GM12864 (cell line): ENCODE measurements at places on chromosomes 5 and 9.

GRCh38 chr5:154406231-154406630 is 39.6 kb upstream of the SAP30L start:
- DNase-seq, result no peak

DNA sequence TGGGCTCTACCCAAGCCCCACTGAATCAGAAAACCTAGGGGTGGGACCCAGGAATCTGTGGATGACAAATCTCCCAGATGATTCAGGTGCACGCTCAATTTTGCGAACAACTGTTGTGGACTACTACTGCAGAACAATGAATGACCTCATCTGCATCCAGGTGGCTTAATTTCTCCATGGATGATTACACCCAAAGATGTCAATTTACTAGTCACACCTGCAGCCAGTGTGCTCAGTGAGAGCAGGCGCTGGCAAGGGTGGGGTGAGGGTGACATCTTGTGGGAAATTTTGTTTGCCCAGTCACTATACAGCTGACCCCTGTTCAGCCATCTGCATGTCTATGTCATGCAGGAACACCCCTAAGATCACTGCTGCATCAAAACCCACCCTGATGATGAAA is 118.2 kb downstream of the ENTREP1 start:
- no peak for DNase-seq

GRCh38 chr9:129919841-129920240 is 84.6 kb downstream of the USP20 start:
- no peak for DNase-seq

DNA sequence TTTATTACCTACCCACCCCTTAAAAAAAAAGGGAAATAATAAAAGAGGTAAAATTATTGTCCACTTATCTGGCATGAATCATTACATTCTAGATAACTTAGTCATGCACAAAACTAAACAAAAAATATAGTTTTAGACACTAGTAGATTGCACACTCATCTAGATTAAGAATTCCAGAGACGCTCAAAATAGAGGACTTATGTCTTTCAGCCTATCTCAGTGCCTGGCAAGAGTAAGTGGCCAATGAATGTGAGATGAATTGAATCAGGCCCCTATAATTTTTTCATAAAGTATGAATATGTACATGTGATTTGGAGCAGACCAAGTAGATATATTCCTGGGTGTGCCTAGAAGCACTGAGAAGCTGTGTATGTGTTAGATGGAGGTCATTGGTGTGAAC is 2.0 kb upstream of the RXFP3 start:
- DNase-seq, result no peak

DNA sequence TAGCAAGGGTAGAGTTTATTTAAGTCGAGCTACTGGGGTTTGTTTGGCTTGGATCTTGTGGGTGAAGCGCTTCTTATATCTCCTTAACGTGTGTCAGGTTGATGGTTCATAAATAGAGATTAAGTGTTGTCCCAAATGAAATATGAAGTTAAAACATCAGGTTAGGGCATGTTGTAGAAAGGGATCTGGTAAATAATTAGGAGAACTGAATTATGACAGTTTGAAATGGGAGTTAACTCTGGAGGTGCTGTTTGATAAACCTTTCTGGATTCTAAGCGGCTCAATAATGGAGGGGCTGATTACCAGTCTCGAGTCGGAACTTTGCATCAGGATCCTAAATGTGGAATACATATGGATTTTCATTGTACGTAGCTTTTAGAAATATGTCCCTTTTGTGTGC is 717.0 kb upstream of the WWC1 start:
- DNase-seq, result no peak

- peak; percentile 13 for DNase-seq
Observed at GRCh38 chr9:94554439-94555331, at the start of gene PCAT7. TSS of gene PCAT7 (plus strand) at chr9:94555083.

- DNase-seq, result no peak
Observed at GRCh38 chr9:131395157-131396098, 1.5 kb downstream of the PRRC2B start.

DNA sequence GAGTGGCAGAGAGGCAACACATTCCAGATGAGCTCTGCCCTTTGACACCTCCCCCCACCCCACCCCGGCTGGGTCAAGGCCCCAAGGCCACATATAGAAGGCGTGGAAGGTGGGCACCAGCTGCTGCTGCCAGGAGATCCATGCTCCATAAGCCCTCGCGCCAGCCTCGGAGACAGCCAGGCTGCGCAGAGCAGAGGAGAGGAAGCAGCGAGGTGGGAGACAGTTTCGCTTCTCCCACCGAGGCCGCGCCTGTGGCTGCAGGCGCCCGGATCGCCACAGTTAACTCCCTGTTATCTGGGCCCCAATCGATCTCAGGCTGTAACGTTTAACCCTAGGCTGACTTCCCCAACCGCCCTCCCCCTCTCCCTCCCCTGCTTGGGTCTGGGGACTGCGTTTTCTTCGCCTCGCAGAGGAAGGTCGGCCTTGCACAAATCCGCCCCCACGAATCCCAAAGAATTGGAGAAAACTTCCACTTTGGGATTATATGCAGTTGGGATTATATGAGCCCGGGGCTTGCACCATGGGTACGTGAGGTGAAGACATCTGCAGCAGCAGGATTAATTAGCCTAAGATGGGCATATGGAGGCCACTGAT is 1.1 kb upstream of the CXXC5 start:
- no peak for DNase-seq

DNA sequence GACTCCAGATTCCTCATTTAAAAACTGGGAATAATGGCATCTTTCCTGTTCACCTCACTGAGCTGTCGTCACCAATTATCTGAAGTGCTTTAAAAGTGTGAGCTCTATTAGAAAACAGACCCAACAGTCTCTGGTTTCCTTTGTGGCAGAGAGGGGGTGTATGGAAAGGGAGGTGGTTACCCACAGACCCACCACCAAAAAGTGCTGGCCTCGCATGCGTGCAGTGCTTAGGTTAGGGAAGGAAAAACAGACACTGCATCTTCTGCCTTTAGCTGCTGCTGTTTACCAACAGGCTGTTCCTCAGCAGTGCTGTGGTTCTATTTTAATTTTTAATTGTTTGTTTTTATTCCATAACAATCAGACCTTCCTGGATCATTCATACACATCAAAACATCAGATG is 249.6 kb downstream of the PIK3R1 start:
- no peak for DNase-seq

DNA sequence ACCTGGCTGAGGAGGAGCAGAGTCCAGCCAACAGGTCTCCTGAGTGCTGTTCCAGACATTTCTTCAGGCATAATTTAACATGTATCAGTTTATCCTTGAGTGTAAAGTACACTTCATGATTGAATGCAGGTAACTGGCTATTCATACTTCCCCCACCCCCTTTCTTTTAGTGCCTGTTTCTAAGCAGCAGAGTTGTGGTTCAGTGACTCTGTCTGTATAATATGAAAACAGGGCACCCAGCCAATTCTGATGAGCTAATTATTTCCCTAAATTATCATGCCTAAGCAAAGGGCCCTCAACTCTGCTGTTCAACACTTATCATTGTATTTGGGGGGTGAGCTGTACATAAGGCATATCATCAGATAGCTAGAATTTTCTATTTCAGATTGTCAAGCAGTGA is 51.9 kb upstream of the ZSWIM6 start:
- DNase-seq, result no peak

- DNase-seq, result no peak
Observed at GRCh38 chr5:128353441-128354107, 184.5 kb downstream of the FBN2 start.

DNA sequence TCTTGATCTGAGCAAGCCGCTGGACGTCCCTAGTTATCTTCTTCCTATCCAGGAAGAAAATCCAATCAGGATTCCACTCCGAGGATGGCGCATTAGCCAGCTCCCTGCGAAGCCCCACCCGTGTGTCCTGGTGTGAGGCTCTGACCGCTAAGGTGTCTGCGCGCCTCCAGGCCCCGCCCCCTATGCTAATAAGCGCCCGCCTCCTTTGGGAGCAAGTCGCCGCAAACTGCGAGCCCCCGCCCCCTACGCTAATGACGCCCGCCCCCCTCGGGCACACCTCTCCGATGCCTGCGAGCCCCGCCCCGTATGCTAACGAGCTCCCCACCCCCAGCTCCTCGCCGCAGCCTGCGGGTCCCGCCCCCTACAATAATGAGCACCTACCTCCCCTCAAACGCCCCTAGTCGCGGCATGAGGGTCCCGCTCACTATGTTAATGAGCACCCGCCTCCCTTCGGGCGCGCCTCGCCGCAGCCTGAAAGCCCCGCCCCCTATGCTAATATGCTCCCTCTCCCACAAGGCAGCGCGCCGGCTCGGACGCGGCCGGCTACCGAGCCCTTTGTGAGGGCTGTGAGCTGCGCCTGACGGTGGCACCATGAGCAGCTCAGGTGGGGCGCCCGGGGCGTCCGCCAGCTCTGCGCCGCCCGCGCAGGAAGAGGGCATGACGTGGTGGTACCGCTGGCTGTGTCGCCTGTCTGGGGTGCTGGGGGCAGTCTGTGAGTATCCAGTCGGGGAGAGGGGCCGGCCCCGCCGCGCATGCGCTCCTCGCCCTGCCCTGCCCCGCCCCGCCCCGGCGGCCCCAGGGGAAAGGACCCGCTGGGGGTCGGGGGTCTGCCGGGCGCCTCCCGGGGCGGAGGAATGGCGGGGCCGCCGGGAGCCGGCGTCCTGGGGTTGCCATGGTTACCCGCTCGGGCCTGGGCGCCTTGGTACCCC is at the start of gene CACFD1:
Gene CACFD1, plus strand, starts transcription at position 503 of the 929 bp plus-strand sequence. Its CDS starts 89 bp downstream, at position 592.
- DNase-seq, result peak; percentile 64

DNA sequence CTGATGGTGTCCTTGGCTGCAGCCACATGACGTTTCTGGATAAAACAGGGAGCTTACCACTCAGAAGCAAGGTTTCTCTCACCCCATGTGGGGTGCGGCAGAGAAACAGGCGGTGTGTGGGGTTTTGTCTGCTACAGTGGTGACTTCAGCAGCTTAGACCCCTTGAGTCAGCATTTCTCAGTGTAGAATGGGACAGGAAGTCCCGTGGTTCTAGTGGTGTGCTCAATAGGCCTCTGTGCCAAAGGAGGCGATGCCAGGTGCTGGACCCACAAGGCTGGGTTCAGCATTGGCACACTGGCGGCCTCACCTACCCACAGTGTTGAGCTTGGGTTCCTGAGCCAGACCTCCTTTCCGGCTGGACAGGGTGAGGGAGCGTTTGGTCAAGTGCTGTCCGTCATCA is 125.2 kb upstream of the SMIM23 start:
- DNase-seq, result no peak

GRCh38 chr5:6856653-6857052 is 143.4 kb downstream of the TENT4A start:
- no peak for DNase-seq

DNA sequence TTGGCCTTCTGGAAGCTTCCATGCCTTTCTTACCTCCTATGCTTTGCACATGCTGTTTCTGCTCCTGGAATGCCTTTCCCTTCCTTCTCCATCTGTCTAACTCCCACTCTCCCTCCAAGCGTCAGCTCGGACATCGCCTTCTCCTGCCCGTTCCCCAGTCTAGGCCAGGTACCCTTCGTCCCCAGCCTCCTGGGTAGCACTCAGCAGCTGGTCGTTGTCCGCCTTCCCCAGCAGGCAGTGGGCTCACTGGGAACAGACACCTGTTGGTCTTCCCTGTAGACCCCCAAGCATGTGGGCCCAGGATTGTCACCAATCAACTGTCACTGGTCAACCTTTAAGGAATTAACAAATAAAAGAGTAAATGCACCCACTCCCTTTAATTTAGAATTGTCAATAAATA is 202.2 kb downstream of the RGS3 start:
- no peak for DNase-seq

DNA sequence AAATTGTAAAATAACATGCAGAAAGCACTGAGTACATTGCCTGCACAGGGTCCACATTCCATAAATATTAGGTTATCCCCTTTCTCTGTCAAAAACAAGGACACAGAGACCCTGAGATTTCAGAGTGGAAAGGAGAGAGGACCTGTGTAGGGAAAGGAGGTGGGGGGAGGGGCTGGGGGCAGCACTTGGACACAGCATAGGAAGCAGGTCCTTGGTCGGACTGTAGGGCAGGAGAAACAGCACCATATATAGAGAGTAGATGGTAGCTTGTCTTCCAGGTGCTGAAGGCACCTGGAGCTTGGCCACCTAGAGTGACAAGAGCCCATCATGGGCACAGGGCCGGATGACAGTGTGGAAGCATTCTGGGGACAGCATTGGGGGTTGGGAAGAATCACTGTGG is 2.4 kb downstream of the TPM2 start:
- no peak for DNase-seq

DNA sequence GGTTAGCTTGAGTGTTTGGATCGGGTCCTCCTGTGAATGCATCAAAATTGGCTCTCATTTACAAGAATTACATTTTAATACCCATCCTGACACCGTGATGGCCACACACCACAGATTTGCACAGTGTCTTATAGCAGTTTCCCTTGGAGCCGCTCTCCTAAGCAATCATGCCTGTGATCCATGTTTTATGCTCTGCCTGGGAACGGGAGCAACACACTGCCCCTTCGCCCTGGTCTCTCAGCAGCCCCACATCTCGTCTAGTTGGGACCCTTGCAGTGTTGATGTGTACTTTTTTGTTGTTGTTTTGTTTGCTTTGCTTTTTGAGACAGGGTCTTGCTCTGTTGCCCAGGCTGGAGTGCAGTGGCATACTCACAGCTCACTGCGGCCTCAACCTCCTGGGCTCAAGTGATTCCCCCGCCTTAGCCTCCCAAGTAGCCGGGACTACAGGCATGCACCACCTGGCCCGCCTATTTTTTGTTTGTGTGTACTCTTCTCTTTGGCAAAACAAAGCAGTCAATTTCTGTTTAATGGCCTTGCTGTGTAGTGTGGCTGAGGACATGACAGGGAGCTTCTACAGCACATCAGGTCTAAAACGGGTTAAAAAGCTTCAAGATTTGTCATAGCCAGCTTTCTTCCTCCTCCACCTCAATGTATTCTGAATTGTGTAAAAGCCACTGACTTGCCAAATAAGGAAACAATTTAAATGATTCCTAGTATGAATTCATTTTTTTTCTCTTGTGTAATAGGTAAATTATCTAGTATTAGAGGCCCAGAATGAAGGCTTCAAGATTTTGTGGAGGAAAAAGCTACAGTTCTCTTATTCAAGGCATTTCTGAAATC is 101.6 kb upstream of the TBCA start:
- no peak for DNase-seq

- DNase-seq, result no peak
Observed at GRCh38 chr5:133861161-133861737, 107.2 kb downstream of the C5orf15 start.

- no peak for DNase-seq
Observed at GRCh38 chr5:146516151-146516475, at the start of gene GPR151. TSS of gene GPR151 (minus strand) at chr5:146516190. CDS start at chr5:146516113, 77 bp downstream.

- no peak for DNase-seq
Observed at GRCh38 chr5:22699319-22699718, 153.8 kb downstream of the CDH12 start.

- DNase-seq, result no peak
Observed at GRCh38 chr9:18707489-18708205, 233.7 kb downstream of the ADAMTSL1 start.

GRCh38 chr9:71781391-71781790 is 13.1 kb upstream of the CEMIP2 start:
- no peak for DNase-seq

GRCh38 chr5:161442471-161442870 is 104.1 kb downstream of the GABRB2 start:
- no peak for DNase-seq
